Daoy (cell line): ENCODE measurements at places on chromosomes 1 and 21. TPM values are rescaled to one million over a fixed set of nuclear protein-coding genes. Genes with fewer than 3 reads are reported as not detected.

Gene LCE2C
- total RNA-seq, result not detected in 2 replicates

Gene TCEA3
- 1.7 and 4.3 TPM in 2 replicates for total RNA-seq

Gene CD5L
- total RNA-seq, result not detected in 2 replicates

Gene TINAGL1
- 29.9 and 39.1 TPM in 2 replicates for total RNA-seq

Gene CCDC27
- total RNA-seq, result not detected in 2 replicates

Gene FAM177B
- total RNA-seq, result not detected in 2 replicates

Gene KRTAP12-2
- not detected in 2 replicates for total RNA-seq

Gene TRNP1
- 3.3 and 4.4 TPM in 2 replicates for total RNA-seq

Gene LHX8
- total RNA-seq, result 0.46 TPM in 1 of 2 replicates, not detected in the other

Gene CHI3L1
- total RNA-seq, result not detected in 2 replicates

Gene MEGF6
- 2.5 and 5.1 TPM in 2 replicates for total RNA-seq

Gene PHLDA3
- 7.6 and 11.7 TPM in 2 replicates for total RNA-seq

Gene OR6N1
- not detected in 2 replicates for total RNA-seq

Gene PADI3
- total RNA-seq, result 0.09 and 1.5 TPM in 2 replicates

Gene GUCA2A
- not detected in 2 replicates for total RNA-seq

Gene WNT4
- 0.29 TPM in 1 of 2 replicates, not detected in the other for total RNA-seq

Gene TSSK3
- 1.9 TPM in 1 of 2 replicates, not detected in the other for total RNA-seq

Gene KRTAP19-1
- total RNA-seq, result not detected in 2 replicates

Gene PGLYRP4
- not detected in 2 replicates for total RNA-seq

Gene OR2T34
- not detected in 2 replicates for total RNA-seq

Gene CLSTN1
- total RNA-seq, result 37.5 and 41.7 TPM in 2 replicates

Gene ITPKB
- 2.3 and 5.4 TPM in 2 replicates for total RNA-seq

Gene BRDT
- not detected in 2 replicates for total RNA-seq

Gene KPRP
- total RNA-seq, result not detected in 2 replicates

Gene B4GALT2
- 55.9 and 58.1 TPM in 2 replicates for total RNA-seq

Gene HTR1D
- total RNA-seq, result 3.1 and 5.0 TPM in 2 replicates

Gene OR6P1
- total RNA-seq, result not detected in 2 replicates

Gene VHLL
- not detected in 2 replicates for total RNA-seq

Gene ZNF644
- total RNA-seq, result 82.5 and 87.5 TPM in 2 replicates

Gene SDHB
- 313 and 339 TPM in 2 replicates for total RNA-seq

Gene LMX1A
- total RNA-seq, result not detected in 2 replicates

Gene DTL
- total RNA-seq, result 28.7 and 37.0 TPM in 2 replicates

Gene S100A3
- 9.0 and 12.2 TPM in 2 replicates for total RNA-seq

Gene CRNN
- not detected in 2 replicates for total RNA-seq

Gene SIM2
- 12.9 and 16.5 TPM in 2 replicates for total RNA-seq

Gene MCOLN2
- total RNA-seq, result 13.5 and 13.6 TPM in 2 replicates

Gene DNASE2B
- total RNA-seq, result not detected in 2 replicates

Gene C1QTNF12
- total RNA-seq, result 0.36 TPM in 1 of 2 replicates, not detected in the other

Gene LRRIQ3
- 0.69 and 1.3 TPM in 2 replicates for total RNA-seq

Gene PIK3R3
- total RNA-seq, result 17.7 and 30.2 TPM in 2 replicates

Gene CDA
- 1.5 TPM in 1 of 2 replicates, not detected in the other for total RNA-seq

Gene SCAMP3
- total RNA-seq, result 42.1 and 43.4 TPM in 2 replicates

Gene SSX2IP
- 46.9 and 68.5 TPM in 2 replicates for total RNA-seq

Gene PROK1
- total RNA-seq, result not detected in 2 replicates

Gene RPL22
- total RNA-seq, result 158 and 240 TPM in 2 replicates

Gene CYP4Z1
- not detected in 2 replicates for total RNA-seq

Gene HSD3B1
- total RNA-seq, result not detected in 2 replicates

Gene C1orf216
- total RNA-seq, result 18.6 and 21.2 TPM in 2 replicates

Gene RNU1-4
- 306 and 832 TPM in 2 replicates for total RNA-seq

Gene RIMS3
- 0.74 and 0.97 TPM in 2 replicates for total RNA-seq

Gene COQ8A
- total RNA-seq, result 15.5 and 21.3 TPM in 2 replicates

Gene SERTAD4
- 4.4 and 5.1 TPM in 2 replicates for total RNA-seq

Gene HRNR
- not detected in 2 replicates for total RNA-seq
